Progenitor cell of endocrine pancreas (in vitro differentiated cells): ENCODE measurements at places on chromosomes 12 and 14.
A peak's percentile ranks its signal among the peaks of the same experiment; 100 is the strongest.

DNA sequence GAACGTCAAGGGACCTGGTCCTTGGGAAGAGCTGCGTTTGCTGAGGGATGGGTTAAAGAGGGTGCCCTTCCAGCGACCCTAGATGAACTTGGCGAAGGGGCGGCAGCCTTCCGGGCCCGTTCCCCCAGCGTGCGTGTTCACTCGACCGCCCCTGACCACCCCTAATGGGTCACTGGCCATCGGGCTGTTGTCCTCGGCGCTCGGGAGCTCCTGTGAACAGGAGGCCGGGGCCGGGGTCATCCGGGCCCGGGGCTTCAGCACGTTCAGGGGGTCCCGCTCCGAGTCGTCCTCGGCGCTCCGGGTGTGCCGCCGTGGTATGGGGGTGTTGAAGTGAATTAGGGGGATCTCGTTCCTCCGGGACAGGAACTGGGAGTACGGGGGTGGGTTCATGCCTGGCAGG is 9.2 kb downstream of the FGF23 start:
- H3K4me1 ChIP-seq, result no peaks in the 10 kb centered on the region
- no peak for DNase-seq
- no peak overlapping the region for H3K4me3 ChIP-seq
- no peaks in the 10 kb centered on the region for H3K36me3 ChIP-seq
- H3K27ac ChIP-seq, result no peak overlapping the region

GRCh38 chr12:12726555-12727093 is 9.5 kb downstream of the CDKN1B start:
- H3K4me3 ChIP-seq, result peak overlapping the region; percentile 90
- peaks cover 4% of the 10 kb centered on the region for H3K36me3 ChIP-seq
- DNase-seq, result no peak
- H3K27ac ChIP-seq, result peak overlapping the region; percentile 68
- H3K27me3 ChIP-seq, result peaks cover 14% of the 10 kb centered on the region

- no peak overlapping the region for H3K4me3 ChIP-seq
- no peaks in the 10 kb centered on the region for H3K36me3 ChIP-seq
- H3K27me3 ChIP-seq, result peaks cover 49% of the 10 kb centered on the region
- H3K27ac ChIP-seq, result no peak overlapping the region
Measured at GRCh38 chr14:100581228-100582145, 5.7 kb downstream of the BEGAIN start.

- no peak overlapping the region for H3K4me3 ChIP-seq
- H3K4me1 ChIP-seq, result no peaks in the 10 kb centered on the region
- no peak overlapping the region for H3K27ac ChIP-seq
- no peaks in the 10 kb centered on the region for H3K36me3 ChIP-seq
- no peak for DNase-seq
- H3K27me3 ChIP-seq, result no peaks in the 10 kb centered on the region
Measured at GRCh38 chr14:86619726-86620125, 1089.8 kb downstream of the FLRT2 start.

- H3K27ac ChIP-seq, result no peak overlapping the region
- H3K4me3 ChIP-seq, result no peak overlapping the region
- DNase-seq, result no peak
- no peaks in the 10 kb centered on the region for H3K36me3 ChIP-seq
Measured at GRCh38 chr12:14076538-14076937, 95.1 kb upstream of the GRIN2B start.

GRCh38 chr12:119649202-119649808 is 18.6 kb upstream of the PRKAB1 start:
- H3K4me3 ChIP-seq, result no peak overlapping the region
- no peak overlapping the region for H3K27ac ChIP-seq
- no peak for DNase-seq
- H3K4me1 ChIP-seq, result no peaks in the 10 kb centered on the region
- H3K27me3 ChIP-seq, result peaks cover 2% of the 10 kb centered on the region

DNA sequence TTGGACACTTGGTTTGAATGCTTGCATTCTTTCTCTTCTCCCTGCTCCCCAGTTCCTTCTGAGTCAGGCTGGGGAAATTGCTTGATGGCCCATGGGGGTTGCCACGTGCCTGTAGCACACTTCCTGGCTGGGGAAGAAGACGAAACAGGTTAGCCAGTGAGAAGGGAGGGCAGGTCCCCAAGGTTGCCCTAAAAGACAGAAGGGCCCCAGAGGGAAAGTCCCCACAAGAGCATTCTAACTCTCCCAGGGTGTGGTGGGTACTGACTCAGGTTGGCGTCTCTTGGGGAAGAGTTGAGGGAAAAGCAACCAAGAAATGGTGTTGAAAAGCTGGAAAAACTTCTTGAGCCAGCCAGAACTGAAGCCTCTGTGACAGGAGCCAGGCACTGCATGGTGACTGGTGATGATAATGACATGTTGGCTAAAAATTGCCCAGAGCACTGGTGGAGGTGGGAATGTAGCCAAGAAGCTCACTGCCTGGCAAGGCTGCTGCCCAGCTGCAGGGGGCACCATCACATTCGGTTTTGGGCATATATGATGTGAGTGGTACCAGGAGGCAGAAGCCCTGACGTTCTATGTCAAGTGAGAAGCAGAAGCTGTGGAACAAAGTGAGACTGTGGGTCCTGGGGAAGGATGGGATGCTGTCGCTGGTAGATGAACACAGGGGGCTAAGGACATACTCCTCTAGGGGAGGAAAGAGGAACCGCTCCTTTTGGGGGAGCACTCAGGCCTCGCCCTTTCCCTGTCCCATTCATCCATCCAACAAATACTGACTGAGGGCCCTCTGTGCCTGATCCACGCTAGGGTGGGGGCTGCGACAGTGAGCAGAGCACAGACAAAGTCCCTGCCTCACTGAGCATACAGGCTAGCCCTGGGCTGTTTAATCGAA is 8.1 kb upstream of the RABGGTA start:
- no peaks in the 10 kb centered on the region for H3K27me3 ChIP-seq
- H3K27ac ChIP-seq, result no peak overlapping the region
- H3K4me1 ChIP-seq, result no peaks in the 10 kb centered on the region

GRCh38 chr12:125280482-125281377 is 215.5 kb downstream of the AACS start:
- no peaks in the 10 kb centered on the region for H3K36me3 ChIP-seq
- H3K27me3 ChIP-seq, result peaks cover 33% of the 10 kb centered on the region
- H3K4me1 ChIP-seq, result no peaks in the 10 kb centered on the region
- peak overlapping the region; percentile 33 for H3K4me3 ChIP-seq
- no peak overlapping the region for H3K27ac ChIP-seq

DNA sequence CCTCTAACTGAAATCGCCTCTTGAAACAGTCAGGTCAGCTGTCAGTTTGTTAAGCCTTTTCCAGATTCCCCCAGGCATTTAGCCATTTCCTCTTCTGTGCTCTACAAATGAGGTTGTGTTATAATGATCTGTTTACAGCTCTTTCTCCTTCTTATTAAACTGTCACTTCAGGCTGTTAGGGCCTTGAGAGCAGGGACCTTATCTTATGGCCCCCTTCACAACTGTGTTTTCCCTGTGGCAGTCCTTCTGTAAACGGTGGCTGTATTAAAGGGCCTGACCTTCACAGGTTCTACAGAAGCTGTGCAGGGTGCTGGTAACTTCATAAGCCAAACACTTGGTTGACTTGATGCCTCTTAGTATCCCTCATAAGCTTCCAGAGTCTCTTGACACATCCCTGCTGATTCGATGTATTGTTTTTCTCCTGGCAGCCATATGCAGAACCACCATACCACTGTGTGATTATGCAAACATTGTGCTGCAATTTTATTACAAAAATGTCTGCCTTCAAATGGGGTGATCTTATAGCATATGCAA is 104.7 kb downstream of the PLEKHA5 start:
- no peaks in the 10 kb centered on the region for H3K27me3 ChIP-seq
- H3K4me1 ChIP-seq, result peaks cover 37% of the 10 kb centered on the region
- DNase-seq, result no peak
- H3K27ac ChIP-seq, result peak overlapping the region; percentile 27

DNA sequence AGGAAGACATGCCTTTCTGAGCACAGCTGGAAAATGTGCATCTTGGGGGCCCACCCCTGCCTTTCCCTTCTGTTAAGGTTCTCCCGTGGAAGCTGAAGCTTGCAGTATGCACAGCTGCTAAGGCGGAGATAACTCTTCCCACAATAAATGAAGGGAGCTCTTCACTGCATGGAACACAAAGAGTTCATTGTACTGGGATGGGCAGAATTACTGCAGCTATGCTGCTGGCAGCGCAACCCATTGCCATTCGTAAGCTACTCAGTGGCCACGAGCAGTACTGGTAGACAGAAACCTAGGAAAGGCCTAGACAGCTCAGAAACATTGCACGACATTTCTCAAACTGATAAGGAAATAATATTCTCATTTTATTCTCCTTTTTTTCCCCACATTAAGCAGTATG is 310.2 kb downstream of the MDGA2 start:
- H3K27me3 ChIP-seq, result no peaks in the 10 kb centered on the region
- H3K4me1 ChIP-seq, result no peaks in the 10 kb centered on the region
- H3K27ac ChIP-seq, result no peak overlapping the region
- peaks cover 1% of the 10 kb centered on the region for H3K36me3 ChIP-seq
- no peak overlapping the region for H3K4me3 ChIP-seq

- peaks cover under 1% of the 10 kb centered on the region for H3K27me3 ChIP-seq
- peaks cover 13% of the 10 kb centered on the region for H3K4me1 ChIP-seq
- no peak overlapping the region for H3K27ac ChIP-seq
Measured at GRCh38 chr14:33702293-33702692, 248.6 kb downstream of the EGLN3 start.

DNA sequence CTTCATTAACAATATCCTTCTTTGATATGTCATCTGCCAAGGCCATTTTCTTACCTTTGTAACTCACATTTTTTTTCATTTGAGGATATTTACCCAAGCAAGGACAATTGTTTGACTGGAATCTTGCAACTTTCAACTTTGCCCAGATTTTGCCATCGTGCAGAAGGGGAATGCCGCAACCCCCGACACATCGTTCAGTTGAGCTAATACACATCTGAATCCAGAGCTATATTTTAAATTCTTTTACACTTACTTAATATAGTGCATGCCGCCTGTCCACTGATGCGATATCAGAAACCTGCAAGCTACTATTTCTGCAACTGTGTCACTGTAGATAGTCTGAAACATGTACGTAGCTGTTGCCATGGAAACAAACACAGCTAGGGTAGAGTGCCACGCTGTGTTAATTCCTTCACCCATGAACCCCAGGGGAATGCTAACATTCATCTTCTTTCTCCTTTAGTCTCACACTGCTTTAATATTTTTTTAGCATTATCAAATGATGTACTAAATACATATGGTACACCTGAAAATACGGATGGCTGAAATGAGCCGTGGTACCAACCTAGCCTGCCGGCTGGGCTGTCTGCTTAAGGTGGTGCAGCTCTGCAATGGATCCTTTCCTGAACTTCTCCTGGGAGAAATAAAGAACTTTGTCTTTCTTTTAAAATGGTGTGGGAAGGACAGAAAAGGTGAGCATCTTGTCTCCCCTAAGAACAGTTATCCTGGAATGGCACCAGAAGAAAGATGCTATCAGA is 77.0 kb upstream of the FOXN3 start:
- no peak for DNase-seq
- peaks cover 7% of the 10 kb centered on the region for H3K4me1 ChIP-seq
- H3K4me3 ChIP-seq, result no peak overlapping the region
- H3K27ac ChIP-seq, result no peak overlapping the region

GRCh38 chr12:90801776-90802175 is 153.2 kb downstream of the CCER1 start:
- peaks cover 4% of the 10 kb centered on the region for H3K4me1 ChIP-seq
- H3K27ac ChIP-seq, result no peak overlapping the region
- no peak for DNase-seq
- peaks cover 3% of the 10 kb centered on the region for H3K36me3 ChIP-seq

- H3K4me3 ChIP-seq, result peak overlapping the region; percentile 31
- H3K4me1 ChIP-seq, result peaks cover 37% of the 10 kb centered on the region
- H3K27ac ChIP-seq, result peak overlapping the region; percentile 89
- peaks cover 2% of the 10 kb centered on the region for H3K36me3 ChIP-seq
Measured at GRCh38 chr14:93019970-93020369, 95.8 kb downstream of the ITPK1 start.

GRCh38 chr14:60266021-60266937 is 17.3 kb downstream of the PPM1A start:
- H3K27ac ChIP-seq, result no peak overlapping the region
- no peaks in the 10 kb centered on the region for H3K27me3 ChIP-seq
- DNase-seq, result no peak
- H3K36me3 ChIP-seq, result peaks cover 30% of the 10 kb centered on the region

DNA sequence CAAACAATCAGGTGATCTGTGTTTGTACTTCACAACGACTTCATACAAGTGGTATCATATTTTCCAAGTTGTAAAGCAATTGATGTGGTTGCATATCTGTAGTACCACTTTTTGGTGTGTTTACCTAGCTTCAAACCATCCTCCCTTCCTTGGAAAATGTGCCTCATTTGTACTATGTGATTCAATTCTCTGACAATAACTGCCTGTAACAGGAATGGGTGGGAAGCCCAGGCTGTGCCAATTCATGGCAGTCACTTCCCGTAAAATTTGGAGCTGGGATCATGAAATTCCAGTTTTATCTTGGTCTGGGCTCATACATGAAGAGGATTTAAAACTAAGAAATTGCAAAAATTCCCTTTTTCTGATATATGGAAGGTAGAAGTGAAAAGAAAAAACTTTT is 250.1 kb downstream of the DIO2 start:
- H3K4me3 ChIP-seq, result no peak overlapping the region
- no peak overlapping the region for H3K27ac ChIP-seq
- no peaks in the 10 kb centered on the region for H3K36me3 ChIP-seq
- no peaks in the 10 kb centered on the region for H3K4me1 ChIP-seq

- no peak overlapping the region for H3K27ac ChIP-seq
- H3K4me3 ChIP-seq, result no peak overlapping the region
- DNase-seq, result no peak
- peaks cover 3% of the 10 kb centered on the region for H3K27me3 ChIP-seq
- H3K36me3 ChIP-seq, result peaks cover 5% of the 10 kb centered on the region
Measured at GRCh38 chr14:99874306-99874705, 81.1 kb downstream of the EML1 start.

DNA sequence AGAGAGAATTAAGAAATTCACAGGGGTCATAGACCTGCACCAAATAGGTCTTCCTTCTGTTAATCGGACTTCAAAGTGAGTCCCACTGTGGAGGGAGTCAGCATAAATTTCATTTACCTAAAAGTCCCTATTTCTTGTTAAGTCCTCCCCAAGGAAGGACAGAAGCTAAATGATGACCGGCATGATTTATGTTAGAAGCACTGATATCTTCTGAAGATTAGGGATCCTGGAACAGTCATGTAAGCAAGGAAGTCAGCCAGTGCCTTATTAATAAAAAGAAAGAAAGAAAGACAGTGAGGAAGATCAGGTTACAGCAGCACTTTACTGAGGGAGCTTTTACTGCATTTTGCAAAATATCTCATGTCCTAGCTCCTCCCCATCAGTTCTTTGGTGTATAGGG is 287.5 kb downstream of the FOXG1 start:
- DNase-seq, result no peak
- H3K27me3 ChIP-seq, result no peaks in the 10 kb centered on the region
- no peaks in the 10 kb centered on the region for H3K36me3 ChIP-seq
- no peaks in the 10 kb centered on the region for H3K4me1 ChIP-seq
- no peak overlapping the region for H3K27ac ChIP-seq
- no peak overlapping the region for H3K4me3 ChIP-seq
